NCI-H69 (cell line): ENCODE measurements at places on chromosomes 12 and 14.

DNA sequence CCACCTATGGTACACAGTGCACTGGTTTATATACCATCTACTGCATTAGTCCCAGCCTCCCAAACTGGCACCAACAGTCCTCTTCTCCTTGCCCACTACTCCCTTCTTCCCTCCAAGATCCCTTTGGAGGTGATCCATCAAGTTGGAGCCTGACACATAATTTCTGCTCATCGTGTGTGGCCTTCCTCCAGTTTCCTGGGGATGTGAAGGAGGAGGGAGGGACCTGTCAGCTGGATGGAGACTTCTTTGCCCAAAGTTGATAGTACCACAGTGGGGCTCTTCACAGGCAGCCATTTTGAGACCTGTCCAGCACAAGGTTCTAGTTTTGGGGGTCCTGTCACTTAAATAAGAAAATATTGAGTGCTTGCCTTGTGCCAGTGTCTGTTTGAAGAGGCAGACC is 17.1 kb upstream of the CTDSP2 start:
- DNase-seq: no peak

- peak; percentile 70 for DNase-seq
These were observed 983.0 kb upstream of the LRFN5 start for GRCh38 chr14:40623643-40624042.

- DNase-seq: no peak
These were observed 8.7 kb upstream of the SMCO2 start for GRCh38 chr12:27437839-27438238.

GRCh38 chr14:72389200-72389599 is 457.0 kb downstream of the RGS6 start:
- DNase-seq: no peak

DNA sequence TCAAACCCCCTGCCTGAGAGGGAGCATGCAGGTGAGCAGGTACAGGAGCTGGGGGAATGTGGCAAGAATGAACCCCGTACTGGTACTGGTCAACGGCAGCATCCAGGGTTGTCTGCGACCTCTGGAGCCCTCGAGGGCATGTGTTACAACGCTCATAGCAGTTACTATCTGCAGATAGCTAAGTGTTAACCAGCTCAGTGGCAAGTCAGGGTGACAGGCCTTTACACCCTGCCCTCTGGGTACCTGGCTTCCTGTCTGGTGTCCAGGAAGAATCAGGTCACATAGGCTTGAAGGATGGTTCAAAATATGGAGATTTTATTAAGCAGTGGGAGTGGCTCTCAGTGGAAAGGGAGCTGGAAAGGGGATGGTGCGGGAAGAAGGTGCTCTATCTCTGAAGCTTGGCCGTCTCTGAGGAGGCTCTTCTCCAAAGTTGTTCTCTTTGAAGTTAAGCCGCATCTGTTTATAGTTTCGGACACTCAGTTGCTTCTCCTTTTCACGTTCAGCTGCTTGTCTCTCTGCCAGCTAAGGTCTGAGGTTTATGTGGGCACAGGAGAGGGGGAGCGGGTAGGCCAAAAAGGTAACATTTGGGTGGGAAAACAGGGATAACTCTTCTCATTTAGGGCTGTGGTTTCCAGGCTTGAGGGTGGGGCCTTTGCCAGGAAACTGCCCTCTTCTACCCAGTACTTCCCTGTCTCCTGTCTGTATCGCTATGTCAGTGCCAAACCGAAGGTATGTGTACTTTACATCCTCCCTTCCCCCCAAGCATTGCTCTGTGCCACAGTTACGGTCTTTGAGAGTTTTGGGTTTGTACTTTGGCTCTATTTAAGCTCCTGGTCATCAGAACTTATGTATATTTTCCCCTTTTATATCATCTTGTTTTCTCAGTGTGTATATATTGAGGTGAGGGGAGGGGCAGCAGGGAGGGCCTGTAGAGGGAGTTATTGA is 305.8 kb downstream of the RGS6 start:
- DNase-seq: no peak

- DNase-seq: no peak
These were observed 160.4 kb downstream of the NTF3 start for GRCh38 chr12:5592310-5592709.

DNA sequence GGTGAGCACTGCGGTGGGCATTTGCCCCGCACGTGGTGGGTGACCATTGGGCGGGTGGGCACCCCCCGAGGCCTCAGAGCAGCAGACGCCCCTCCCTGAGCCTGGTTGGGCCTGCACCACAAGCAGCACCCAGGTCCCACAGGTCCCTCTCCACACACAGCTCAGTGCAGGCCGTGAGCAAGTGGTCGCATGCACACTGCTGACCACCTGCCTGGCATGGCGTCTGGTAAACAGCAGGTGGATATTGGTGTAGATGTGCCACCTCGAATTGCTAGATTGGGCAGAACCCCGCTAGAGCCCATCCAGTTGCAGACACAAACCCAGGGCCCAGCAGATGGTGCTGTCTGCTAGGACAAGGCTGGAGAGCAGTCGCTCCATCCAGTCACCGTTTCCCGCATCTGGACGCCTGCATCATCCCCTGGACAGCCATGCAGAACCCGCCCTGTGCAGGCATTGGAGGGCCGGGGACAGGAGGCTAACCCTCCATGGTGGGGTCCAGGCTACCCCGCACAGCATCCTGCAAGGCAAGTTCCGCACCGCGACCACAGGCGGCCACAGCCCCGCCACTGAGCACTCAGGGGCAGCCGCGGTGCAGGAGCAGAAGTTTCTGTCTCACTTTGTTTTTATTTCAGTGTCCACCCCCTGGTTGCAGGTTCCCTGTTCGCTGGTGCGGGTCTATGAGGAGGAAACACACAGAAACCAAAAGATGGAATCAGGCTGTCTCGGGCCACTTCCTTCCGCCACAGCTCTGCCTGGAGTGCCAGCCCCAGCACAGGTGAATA is 45.6 kb upstream of the RIMBP2 start:
- DNase-seq: peak; percentile 66

GRCh38 chr12:19431407-19432308 is 7.6 kb upstream of the AEBP2 start:
- DNase-seq: peak; percentile 71

DNA sequence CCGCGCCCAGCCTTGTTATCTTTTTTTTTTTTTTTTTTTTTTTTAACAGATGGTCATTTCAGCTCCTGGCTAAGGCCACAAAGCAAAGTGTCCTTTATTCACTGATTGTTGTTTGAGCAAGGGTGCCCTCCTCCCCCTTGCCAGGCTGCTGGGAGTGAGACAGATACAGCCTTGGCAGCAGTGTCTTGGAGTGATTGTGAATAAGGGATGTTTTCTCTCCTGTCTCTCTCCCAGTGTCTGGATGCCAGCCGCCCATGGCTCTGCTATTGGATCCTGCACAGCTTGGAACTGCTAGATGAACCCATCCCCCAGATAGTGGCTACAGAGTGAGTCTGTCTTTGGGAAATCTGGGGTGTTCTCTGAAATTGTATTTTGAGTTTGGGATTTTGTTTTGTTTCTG is 28.7 kb downstream of the FNTB start:
- DNase-seq: peak; percentile 12

- DNase-seq: no peak
These were observed 47.3 kb downstream of the PDE3A start for GRCh38 chr12:20415641-20416040.

DNA sequence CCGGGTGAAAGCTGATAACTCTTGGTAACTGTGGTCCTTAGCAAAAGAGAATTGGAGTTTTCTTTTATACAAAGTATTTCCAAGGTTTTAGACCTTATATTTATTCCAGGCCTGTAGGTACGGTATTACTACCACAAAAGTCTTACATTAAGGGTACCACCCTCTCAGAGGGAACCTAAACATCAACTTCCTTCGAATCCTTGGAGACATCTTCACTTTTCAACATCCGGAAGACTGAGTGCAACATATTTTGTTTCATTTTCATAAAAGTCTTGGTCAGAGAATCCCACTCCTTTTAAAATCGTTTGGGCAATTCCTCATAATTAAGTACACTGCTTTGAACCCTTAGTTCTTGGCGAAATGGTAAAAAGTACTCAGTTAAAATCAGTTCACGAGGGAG is 1.2 kb downstream of the CNOT2 start:
- DNase-seq: no peak

DNA sequence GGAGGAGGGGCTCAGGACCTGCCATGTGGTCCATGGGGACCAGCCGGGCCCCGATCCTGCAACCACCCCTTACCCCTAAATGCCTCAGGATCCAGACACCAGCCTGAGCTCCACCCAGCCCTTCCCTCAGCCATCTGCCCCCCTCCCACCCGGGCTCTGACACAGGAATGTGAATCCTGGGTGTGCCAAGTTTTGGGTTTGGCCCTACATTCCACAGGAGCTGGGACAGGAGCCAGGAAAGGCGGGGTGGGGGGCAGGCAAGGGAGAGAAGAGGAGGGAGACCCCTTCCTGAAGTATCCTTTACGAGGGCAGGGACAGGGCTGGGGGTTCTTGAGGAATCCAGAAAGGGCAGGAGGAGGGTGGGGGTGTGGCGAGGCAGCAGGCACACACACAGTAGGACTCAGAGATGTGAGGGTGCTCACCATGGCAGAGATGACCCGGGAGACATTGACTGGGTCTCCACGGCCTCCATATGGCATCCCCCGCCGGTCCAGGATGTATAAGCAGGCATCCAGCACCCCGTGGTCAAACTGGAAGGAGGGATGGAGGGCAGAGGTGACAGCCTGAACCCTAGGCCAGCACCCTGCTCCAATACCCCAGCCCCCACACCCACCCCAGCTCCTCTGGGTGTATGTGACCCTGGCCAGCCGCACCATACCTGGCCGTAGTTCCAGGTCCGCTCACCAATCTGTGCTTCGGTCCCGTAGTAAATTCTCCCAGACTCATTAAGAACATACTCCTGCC is 3.5 kb downstream of the TGM1 start:
- DNase-seq: no peak

DNA sequence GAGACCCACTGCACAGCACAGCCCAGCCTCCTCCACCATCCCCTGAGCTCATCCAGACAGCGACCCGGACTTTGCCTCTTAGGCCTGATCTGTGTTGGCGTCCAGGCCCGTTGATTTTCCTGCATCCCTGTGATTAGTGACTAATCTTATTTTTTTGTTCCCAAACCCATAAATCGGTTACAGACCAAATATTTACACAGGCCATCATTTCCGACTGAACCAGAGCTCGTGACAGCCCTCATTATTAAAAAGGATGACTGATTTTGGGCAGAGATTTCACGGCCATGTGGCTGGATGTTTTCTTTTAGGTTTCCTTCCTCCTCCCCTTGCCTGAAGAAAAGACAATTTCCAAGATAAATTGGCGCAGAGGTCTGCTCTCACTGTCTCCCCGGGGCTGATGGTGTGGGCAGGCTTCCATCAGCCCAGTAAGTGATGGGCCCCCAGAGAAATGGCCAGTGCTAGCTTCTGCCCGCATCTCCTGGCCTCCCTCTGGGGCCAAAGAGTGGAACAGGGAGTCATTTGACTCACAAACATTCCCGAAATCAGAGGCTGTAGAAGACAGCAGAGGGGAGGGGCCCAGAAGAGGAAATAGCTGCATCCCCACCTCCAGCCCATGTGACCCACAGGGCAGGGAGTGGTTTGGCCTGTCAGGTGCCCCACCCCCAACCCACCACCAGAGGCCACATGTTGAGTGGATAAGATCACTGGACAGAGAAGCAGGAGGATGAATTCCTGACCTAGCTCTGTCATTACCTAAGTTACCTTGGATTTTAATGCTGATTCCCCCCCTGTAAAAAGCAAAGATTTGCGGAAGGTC is 283.5 kb downstream of the KSR2 start:
- peak; percentile 95 for DNase-seq

DNA sequence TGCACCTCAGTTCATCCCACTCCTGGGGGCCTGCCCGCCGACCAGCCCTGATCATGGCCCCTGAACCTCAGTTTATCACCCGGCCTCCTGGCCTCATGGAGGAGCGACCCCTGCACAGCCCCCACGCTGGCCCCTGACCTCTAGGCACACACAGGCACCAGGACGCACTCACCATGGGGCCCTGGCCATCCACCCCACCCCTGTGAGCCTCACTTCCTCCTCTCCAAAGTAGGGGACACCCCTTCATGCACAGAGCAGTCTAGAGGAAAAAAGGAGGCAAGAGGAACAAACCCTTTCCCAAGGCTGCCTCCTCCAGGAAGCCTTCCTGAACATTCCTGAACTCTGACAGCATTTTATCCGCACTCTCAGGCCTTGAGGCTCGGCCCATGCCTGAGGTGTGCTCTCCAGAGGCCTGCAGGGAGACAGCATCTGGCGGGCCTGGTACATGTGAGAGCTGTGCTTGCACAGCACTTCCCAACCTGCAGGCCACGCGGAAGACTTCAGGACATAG is 39.4 kb downstream of the CCNK start:
- no peak for DNase-seq

GRCh38 chr14:77158175-77158881 is 16.7 kb upstream of the ZDHHC22 start:
- DNase-seq: peak; percentile 91

DNA sequence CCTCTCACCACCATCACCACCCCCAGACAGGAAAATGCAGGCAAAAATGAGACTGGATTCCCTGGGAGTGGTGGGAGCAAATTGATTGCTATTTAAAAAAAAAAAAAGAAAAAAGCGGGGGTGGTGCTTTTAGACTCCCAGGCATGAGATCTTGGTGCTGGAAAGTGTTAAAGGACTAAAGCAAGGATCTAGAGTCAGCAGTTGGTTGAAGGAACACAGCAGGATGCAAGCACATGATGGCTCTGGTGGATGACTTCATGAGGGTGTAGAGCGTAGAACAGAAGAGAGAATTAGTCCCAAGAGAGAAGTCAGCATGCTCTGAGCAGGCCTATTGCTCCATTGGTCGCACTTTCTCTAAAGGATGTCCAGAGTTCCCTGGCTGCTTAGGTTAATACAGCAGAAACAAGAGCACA is 183.8 kb upstream of the HMGA2 start:
- DNase-seq: no peak

DNA sequence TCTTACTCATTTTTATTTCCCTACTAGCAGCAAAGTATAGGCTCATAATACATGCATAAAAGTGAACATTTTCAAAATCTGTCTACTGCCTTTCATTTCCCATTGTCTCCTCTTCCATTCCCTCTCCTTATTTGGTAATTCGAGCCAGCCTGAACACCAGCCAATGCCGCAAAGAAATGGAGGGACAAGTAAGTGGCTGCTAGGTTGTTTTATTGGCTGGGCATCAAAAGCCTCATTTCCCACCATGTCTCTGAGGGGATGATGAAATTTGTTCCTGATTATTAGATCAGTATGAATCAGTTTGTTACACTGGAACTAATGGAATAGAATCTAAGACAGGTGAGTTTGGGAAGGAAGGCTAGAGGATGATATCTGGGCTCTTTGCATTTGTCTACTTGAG is 143.5 kb downstream of the KCNA5 start:
- DNase-seq: peak; percentile 39

DNA sequence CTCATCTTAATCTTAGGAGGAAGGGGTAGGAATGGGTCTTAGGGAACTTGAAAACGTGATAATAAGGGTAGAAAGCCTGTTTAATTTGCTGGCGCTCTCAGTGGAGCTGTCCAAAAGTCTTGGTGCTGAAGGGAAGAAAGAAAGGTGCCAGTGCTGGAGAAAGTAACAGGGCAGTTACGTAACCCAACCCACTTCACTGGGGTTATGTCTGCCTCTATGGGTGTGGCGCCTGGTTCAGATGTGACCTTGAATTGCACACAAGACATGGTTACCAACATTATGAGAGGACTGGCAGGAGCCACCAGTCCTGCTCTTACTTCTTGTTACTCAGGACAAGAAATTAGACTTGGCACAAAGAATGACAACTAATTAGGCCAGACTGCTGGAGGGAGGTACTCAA is 18.6 kb upstream of the GPATCH2L start:
- DNase-seq: no peak
